ENCODE measurements at places on chromosomes 16 and 17.
A peak's percentile ranks its signal among the peaks of the same experiment; 100 is the strongest.

DNA sequence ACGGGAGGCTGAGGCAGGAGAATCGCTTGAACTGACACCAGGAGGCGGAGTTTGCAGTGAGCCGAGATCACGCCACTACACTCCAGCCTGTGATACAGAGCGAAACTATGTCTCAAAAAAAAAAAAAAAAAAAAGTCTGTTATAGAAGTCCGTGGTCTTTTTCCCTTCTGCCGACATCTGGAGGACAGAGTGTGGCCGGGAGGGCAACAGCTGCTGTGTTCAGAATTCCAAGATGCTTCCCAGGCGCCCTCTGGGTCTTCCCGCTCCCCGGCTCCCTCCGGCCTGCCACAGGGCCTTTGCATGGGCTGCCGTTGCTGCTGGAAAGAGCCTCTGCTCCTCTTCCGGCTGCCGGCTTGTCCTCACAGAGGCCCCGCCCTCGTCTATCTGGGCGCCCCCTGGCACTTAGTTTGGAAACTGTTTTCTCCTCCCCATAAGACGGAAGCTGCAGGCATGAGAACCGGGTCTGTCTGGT lies 2.4 kb upstream of the CACNA1H start:
- DNase-seq, result no peak

GRCh38 chr17:48463526-48463925 lies 33.5 kb upstream of the SKAP1 start:
- no peak for DNase-seq

DNA sequence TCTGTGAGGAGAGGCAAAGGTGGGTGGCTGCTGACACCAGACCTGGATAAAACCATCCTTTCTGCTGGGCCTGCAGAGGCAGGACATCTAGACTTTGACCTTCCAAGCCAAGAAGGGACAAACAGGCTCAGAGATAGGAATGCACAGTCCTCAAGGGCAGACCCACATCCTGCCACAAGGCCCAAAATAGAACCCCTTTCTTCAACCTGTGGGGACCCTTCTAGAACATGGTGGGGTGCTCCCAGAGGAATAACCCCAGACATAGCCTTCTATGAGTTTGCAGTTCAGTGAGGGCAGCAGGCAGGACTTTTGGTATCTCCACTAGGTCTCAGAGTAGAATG lies 3.8 kb upstream of the CBFB start:
- DNase-seq, result no peak

- peak; percentile 74 for DNase-seq
These were observed 2.7 kb upstream of the SPG7 start for GRCh38 chr16:89505204-89506112.

DNA sequence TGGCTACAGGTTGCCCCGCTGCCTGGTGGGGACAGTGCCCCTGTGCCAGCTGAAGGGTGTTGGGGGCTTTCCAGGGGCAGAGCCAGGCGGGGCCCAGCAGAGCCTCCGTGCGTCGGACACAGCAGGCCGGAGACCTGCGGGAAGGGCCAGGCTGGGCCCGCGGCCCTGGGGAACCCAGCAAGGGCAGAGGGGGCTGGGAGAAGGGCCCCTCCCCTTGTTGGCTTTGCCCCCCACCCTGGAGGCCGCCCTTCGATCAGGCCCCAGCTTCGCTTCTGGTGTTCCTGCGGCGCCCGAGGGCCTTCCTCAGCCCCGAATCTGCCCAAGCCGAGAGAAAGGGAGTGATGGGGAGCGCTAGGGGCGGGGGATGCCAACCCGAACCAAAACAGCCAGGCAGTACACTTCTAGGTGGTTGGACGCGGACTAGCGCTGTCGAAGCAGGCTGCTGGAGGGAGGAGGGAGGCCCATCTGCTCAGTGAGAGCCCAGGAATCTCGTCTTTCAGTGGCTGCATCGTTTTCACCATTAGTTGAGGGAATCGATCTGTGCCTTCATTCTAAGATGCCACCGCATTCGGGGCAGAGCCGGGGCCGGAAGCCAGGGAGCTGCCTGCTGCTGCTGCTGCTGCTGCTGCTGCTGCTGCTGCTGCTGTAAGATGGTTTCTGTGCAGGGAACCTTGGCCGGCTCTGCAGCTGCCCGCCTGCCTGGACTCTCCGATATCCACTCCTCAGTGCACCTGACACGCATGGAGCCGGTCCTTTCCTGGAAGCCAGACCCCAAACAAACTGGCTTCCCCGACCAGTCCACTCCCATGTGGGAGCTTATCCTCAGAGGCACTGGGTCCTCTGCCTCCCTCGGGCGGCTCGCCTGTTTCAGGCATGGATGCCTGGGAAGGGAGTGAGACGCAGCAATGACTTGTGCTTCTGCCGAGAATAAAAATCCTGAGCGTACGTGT lies 1.7 kb downstream of the JPH3 start:
- no peak for DNase-seq

DNA sequence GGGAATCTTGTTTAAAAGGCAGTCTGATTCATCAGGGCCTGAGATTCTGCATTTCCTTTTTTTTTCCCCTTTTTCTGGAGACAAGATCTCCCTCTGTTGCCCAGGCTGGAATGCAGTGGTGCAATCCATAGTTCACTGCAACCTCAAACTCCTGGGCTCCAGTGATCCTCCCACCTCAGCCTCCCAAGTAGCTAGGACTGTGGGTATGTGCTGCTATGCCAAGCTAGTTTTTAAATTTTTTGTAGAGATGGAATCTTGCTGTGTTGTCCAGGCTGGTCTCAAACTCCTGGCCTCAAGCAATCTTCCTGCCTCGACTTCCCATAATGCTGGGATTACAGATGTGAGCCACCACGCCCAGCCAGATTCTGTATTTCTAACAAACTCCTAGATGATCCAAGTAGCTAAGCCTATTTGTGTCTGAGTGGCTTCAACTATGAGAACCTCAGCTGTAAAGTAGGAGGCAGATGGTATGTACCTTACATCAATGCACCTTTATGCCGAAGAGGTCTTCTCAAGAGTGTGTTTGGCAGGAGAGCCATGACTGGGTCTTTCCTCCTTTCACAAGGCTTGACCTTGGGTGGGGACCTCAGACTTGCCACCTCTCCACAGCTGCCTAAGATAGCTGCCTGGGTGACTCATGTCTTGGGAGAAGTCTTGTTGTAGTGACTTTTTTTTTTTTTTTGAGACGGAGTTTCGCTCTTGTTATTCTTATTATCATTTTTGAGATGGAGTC lies 10.9 kb downstream of the LDAF1 start:
- DNase-seq, result no peak

GRCh38 chr17:63740464-63741142 lies 996 bp downstream of the STRADA start:
- DNase-seq, result no peak

GRCh38 chr17:7852262-7852670 lies 2.6 kb upstream of the TMEM88 start:
- no peak for DNase-seq

- no peak for DNase-seq
These were observed 104.7 kb downstream of the UTP18 start for GRCh38 chr17:51365090-51365489.

DNA sequence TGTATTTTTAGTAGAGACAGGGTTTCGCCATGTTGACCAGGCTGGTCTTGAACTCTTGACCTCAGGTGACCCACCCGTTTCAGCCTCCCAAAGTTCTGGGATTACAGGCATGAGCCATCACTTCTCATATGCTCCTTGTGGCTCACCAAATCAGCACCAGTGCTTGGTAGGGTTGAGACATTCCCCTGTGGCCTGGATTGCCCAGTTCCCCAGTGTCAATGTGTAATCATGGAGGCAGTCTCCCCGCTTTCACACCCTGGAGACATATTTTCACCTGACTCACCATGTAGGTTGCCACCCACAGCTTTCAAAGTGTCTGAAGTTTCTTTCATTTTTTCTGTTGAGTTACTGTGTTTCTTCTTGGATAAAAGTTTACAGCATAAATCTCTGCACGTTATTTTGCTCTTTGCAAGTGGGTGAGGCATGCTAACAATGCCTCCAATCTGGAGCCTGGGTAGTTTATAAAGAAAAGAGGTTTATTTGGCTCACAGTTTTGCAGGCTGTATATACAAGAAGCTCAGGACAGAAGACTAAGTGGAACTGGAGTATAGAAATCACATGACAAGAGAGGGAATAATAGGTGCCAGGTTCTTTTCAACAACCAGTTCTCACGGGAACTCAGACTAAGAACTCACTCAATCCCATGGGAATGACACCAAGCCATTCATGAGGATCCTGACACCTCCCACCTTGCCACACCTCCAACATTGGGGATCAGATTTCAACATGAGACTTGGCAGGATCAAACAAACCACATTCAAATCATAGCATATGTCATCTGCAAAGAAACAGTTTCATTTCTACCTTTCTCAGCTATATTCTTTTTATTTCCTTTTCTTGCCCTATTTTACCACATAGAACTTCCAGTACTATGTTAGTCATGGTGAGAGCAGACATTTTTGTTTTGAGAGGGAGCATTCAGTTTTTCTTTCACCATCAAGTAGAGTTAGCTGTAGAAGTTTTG lies 113.2 kb downstream of the PHKB start:
- no peak for DNase-seq

GRCh38 chr17:31869031-31869430 lies 10.0 kb upstream of the COPRS start:
- DNase-seq, result no peak

DNA sequence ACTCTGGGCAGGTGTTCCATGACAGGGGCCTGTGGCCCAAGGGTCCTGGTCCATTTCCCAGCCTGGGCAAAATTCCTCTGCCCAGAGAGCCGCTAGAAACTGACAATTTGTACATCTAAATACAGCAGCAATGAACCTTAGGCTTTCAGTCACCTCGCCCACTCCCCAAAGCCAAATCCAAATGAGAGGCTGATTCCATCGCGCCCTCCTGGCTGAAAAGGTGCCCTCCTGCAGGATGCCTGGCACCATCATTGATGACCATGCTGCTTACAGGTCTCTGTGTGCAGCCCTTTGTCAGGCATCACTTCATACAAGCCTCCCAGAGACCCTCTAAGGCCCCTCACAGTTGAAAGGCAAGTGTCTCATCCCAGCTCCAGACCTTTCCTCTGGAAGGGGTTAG lies 114.7 kb downstream of the C16orf78 start:
- no peak for DNase-seq

GRCh38 chr17:1196946-1197345 lies 17.2 kb upstream of the ABR start:
- no peak for DNase-seq

DNA sequence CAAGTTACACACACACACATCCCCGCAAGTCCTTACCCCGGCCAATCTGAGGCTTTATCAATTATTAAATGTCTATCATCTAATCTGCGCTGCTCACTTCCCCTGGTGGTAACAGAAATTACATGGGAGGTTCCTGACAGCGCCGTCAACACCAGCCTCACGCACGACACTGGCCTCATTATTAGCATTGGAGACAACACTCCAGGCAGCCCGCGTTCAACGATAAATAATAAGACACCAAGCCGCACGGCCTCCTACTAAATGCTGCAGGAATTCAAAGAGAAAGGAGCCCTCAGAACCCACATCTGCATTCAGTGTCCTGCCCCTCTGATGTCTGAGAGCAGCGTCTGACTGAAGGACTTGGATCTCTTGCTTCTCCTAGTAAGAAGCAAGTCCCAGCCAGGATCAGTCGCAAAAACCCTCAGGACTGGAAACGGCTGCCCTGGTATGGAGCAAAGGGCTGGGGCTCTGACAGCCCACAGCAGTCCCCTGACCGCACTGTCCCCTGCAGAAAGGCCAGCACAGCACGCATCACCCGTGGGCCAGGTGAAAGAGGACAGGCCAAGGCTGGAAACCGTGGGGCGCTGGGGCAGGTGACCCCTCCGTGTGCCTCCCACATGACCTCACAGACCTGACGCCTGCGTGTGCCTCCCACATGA lies 7.6 kb upstream of the RPH3AL start:
- no peak for DNase-seq

DNA sequence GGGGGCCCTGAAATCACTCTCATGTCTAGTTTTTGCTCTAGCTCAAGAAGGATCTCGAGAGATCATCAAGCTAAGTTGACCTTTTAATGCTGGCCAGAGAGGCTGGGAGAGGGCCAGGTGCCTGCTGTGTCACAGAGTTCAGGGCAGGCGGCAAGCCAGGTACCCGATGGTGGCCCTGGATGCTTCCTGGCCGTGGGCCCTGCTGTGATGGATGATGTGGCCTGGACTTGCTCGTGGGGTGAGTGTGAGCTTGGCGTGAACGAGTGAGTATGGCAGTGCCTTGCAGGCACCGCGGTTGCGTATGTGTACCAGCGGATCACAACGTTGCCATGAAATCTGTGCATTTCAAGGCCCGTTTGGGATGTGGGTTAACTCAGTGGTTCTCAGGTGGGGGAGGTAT lies 7.4 kb downstream of the IRF8 start:
- no peak for DNase-seq

DNA sequence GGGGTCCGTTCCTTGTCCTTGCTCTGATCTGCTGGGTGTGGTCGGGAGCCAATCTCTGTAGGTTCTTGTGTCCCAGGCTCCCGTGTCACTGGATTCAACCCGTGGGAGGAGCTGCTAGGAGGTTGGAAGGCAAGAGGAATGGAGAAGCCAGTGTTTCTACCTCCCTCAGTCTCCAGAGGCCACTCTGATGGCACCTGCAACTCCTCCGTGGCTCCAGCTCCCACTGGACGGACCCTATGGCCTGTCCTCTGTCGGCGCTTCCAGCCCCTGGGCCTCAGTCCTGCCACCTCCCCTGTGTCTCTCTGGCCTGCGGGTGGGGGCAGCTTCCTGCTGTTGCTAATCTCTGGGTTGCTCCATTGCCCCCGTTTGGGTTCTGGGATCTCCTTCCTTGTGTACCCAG lies 71.1 kb downstream of the CMIP start:
- no peak for DNase-seq

Measured in esophagus squamous epithelium (tissue), 5 donors.